Hepatocyte (in vitro differentiated cells): ENCODE measurements at places on chromosomes 11 and 22. TPM values are rescaled to one million over a fixed set of nuclear protein-coding genes. Genes with fewer than 3 reads are reported as not detected.
A peak's percentile ranks its signal among the peaks of the same experiment; 100 is the strongest.

Gene P2RX6
- total RNA-seq = 3.3 and 14.4 TPM in 2 replicates

Gene RCOR2
- 4.3 and 4.4 TPM in 2 replicates for total RNA-seq

Gene SCGB1D2
- total RNA-seq = not detected in 2 replicates

Gene C11orf42
- total RNA-seq = not detected in 2 replicates

Gene SLC22A6
- total RNA-seq = not detected in 2 replicates

Gene MS4A12
- total RNA-seq = not detected in 2 replicates

Gene NDUFA6
- total RNA-seq = 97.4 and 98.5 TPM in 2 replicates

Gene MS4A4A
- total RNA-seq = 1.8 and 5.3 TPM in 2 replicates

Gene CARD16
- 3.1 and 11.9 TPM in 2 replicates for total RNA-seq

Gene CDCA5
- 6.4 and 7.9 TPM in 2 replicates for total RNA-seq

GRCh38 chr11:64321533-64321932 lies 3.6 kb downstream of the PRDX5 start:
- peak; percentile 35 for DNase-seq

GRCh38 chr11:62432695-62433094 lies 13.9 kb downstream of the SCGB1A1 start:
- DNase-seq = no peak

- no peak for DNase-seq
Measured at GRCh38 chr11:13944911-13945425, 17.6 kb upstream of the SPON1 start.

- DNase-seq = peak; percentile 93
Measured at GRCh38 chr11:45899448-45900174, 7.5 kb downstream of the FREY1 start.

DNA sequence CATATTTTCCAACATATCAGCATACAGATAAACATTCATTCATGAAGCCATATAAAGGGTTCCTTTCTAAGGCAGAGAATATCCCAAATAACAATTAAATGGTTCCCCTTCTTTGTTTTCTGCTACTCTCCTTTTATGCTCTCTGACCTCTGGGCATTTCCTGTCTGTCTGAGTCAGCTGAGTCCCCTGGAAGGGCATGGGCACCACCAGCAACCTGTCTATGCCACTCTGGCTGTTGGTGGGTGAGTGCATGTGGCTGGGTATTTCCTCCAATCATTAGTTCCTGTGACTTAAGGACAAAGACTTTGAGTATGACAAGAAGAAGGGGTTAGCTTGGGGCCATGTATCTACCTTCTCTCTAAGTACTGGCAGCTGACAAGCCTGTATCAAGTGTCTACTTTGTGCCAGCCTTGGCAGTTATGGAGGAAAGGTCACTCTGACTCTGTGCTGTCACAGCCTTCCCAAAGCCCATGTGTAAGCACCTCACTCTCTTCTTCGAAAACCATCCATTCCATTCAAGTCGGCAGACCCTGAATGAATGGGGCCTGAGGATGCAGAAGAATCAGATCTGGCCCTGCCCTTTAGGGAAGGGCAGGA lies 86.3 kb upstream of the PHOX2A start:
- no peak for DNase-seq

GRCh38 chr11:88414385-88414861 lies 76.9 kb upstream of the CTSC start:
- peak; percentile 67 for DNase-seq

DNA sequence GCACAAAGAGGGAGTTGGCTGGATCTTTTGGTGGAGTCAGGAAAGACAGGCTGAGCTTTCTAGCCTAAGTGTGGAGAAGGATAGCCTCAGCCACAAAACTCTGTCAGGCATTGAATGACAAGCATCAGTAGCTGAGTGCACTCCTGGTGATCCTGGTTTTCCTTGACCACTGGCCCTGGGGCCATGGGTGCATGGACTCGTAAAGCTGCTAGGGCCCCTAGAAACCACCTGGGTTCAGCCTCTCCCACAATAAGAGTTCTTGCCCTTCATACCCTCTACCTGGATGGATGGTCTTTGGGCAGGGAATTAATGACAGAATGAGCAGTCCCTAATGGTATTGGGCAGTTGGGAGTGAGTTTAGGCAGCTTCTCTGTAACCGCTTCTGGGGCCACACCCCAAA lies 22.9 kb downstream of the TUB start:
- peak; percentile 1 for DNase-seq

DNA sequence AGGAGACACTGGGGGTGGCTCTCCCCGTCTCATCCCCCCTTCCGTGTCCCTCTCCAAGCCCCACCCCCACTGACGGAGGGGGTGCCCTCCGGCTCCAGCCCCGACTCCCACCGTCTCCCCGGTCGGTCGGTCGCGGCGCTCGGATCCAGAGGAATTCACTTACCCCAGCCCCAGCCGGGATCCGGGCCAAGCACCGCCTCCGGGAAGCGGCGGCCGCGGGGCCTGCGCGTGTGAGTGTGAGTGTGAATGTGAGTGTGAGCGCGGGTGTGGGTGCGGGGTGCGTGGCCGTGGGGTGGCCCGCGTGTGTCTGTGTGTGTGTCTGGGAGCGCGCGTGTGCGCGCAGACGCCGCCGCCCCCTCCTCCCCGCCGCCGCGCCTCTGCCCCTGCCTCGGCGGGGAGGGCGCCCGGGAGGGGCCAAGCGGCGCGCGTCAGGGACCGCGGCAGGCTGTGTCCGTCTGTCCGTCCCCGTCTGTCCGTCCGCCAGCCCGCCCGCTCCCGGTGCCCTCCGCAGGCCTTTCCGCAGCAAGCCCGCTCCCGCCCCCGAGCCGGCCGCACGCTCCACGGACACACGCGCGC lies at the start of gene ELFN2:
ELFN2 (minus strand) TSS at position 345 of the 576 bp plus-strand sequence. CDS start 51,945 bp downstream, outside the sequence.
- DNase-seq = peak; percentile 51

GRCh38 chr11:18590571-18590970 lies 2.0 kb upstream of the UEVLD start:
- DNase-seq = no peak

GRCh38 chr22:30245181-30245984 lies 1.2 kb downstream of the LIF start:
- DNase-seq = peak; percentile 44

DNA sequence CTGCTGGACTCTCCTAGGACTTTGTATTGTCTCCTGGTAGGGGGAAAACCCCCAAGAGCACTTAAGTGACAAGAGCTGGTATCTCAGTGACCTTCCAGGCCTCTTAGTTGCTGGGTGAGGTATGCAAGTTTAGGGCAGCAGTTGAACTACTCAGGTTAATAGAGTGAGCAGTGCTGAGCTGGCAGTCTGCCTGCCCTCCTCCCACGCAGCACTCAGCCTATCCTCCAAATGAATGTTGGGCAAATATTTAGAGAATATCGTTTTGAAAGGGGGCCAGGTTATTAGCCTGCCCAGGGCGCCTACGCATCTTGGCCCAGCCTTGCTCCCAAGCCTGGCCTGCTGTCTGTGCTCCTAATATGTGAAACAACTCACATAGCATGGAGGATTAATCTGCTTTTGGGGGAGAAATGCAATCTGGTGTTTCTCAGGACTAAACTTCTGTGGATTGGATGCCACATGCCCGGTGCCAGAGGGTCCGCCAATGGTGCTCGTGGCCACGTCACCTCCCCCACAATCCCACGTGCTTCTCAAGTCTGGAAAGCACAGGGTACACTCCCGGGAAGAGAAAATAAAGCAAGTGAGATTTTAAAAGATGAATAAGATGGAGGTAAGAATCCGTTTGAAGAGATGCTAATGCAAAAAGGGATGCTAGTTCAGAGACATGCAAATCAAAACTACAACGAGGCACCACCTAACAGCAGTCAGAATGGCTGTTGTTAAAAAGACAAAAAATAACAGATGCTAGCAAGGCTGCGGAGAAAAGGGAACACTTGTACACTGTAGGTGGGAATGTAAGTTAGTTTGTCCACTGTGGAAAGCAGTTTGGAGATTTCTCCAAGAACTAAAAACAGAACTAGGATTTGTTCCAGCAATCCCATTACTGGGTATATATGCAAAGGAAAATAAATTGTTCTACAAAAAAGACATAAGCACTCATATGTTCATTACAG lies 67.7 kb downstream of the SPON1 start:
- peak; percentile 69 for DNase-seq
